ENCODE measurements at places on chromosomes 1 and 21. TPM values are rescaled to one million over a fixed set of nuclear protein-coding genes. Genes with fewer than 3 reads are reported as not detected.

UBL4B gene
- not detected for total RNA-seq

SPRR1A gene
- total RNA-seq: not detected

- peak; percentile 48 for DNase-seq
Measured at GRCh38 chr1:51284487-51284954, 45.8 kb downstream of the TTC39A start.

GRCh38 chr1:63261736-63262458 lies 60.5 kb upstream of the FOXD3 start:
- DNase-seq: no peak

- no peak for DNase-seq
Measured at GRCh38 chr1:37400466-37401225, 73.7 kb upstream of the ZC3H12A start.

All from IMR-90 (cell line).